ENCODE measurements at places on chromosomes 12 and 14.

- DNase-seq, result no peak
These were observed 177.0 kb downstream of the ALX1 start for GRCh38 chr12:85457016-85457415.

DNA sequence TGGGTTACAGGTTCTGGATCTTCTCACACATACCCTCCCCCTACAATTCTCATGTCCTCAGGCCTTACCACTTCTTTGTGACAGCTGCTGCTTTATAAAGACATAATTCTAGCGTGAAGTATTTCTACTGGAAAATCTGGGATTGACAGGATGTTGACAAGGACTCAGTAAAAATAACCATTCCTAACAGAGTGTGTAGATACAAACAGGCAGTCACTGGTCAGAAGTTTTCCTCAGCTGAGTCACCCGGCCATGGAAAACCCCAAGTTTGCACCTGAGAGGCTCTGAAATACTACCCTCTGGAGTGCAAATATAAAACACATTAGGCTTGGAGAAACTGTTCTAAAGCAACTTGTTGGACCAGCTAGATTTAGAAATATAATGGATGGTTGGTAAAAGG lies 54.4 kb downstream of the SPPL3 start:
- DNase-seq, result peak; percentile 69

GRCh38 chr12:95784286-95784685 lies 6.3 kb downstream of the NTN4 start:
- peak; percentile 48 for DNase-seq

DNA sequence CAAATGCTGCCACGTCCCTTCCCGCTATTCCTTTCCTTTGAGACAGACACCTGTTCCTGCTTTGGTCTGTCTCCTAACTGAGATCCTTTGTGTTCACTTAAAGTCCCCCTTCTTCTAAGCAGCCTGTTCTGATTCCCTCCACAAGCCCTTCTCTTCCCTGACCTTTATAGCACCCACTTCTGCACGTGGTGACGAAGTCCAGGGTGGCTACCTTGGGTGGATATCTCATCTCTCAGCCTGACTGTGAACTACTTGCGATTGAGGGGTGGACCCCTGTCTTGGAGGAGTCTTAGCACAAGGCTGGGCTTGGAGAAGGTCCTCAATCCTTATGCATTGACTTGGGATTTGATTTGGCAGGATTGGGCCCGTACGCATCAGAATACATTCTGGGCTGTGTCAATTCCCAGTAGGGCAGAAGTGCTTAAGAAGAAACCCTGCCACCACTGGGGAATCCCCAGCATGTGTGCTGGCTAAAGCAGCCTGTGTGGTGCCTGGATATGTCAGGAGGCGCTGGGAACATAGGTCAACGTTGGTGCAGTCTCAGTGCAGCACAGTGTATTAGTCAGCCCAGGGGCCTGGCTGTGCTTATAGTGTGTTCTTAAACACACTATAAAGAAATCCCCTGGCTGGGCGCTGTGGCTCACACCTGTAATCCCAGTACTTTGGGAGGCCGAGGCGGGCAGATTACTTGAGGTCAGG lies 23.6 kb downstream of the KRT80 start:
- DNase-seq, result peak; percentile 80

GRCh38 chr12:13205809-13206559 lies 9.5 kb downstream of the EMP1 start:
- peak; percentile 96 for DNase-seq
